ENCODE measurements at places on chromosomes 3 and 15.

DNA sequence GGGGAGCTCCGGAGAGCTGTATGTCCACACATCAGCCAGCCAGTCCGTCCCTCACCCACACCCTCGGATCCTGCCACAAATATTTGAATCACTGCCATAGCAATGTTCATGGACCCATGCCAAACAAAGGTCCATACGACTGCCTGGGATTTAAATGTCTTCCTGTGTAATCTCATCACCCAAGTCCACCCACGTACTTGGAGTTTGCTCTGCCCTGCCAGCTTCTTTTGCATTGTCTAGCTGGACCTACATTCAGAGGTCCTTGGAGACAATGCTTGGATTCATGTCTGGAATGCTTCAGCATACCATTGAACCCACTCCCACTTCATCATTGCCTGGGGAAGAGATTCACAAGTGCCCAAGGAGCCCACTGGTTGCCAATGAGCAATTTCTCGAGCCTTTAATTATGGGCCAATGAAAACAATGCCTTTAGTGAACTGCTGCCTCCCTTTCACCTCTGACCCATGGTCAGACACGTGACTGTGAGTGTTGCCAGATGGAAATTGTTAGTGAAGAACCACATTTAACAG, 90.4 kb upstream of the PHLDB2 start:
- no peak for DNase-seq

- no peak for DNase-seq
Measured at GRCh38 chr3:34008191-34008590, 209.8 kb downstream of the PDCD6IP start.

DNA sequence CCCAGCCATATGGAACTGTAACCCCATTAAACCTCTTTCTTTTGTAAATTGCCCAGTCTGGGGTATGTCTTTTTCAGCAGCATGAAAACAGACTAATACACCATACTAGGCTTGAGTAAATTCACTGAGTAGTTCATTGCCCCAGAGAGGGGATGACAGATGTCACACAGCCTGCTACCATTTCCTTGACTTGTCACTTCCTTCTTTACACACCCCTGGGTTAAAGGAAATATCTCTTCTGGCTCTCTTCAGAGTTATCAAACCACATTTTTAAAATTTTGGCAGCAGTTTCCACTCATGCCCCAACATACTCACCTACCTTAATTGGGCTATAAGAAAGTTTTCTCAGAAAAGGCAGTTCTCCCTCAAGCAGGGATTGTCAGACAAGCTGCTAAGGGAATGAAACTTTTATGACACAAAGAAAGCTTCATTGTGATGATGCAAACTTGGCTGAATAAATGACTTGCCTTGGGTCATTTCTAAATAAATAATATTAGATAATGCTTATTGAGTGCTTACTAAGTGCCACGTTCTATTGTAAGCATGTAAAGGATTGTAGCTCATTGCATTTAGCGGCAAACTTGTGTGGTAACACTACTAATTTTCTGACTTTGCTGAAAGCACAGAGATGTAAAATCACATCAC, 68.0 kb upstream of the RBMS3 start:
- DNase-seq: no peak

DNA sequence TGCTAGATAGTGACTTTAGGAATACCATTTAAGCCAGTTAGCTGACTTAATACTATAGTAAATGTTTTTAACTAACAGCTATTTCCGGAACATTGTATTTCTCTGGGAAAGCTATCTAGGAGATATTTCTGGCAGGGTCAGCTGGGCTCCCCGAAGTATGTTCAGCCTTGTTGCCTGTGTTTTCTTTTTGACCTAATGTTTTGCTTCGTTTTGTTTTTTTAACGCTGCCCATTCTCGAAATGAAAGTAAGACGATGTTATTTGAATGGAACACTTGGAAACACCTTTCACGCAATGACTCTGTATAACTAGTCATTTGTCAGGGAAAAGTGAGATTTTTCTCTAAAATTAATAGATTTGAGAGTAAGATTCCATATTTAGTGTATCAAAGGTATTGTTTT, 702.9 kb upstream of the NAALADL2 start:
- no peak for DNase-seq

DNA sequence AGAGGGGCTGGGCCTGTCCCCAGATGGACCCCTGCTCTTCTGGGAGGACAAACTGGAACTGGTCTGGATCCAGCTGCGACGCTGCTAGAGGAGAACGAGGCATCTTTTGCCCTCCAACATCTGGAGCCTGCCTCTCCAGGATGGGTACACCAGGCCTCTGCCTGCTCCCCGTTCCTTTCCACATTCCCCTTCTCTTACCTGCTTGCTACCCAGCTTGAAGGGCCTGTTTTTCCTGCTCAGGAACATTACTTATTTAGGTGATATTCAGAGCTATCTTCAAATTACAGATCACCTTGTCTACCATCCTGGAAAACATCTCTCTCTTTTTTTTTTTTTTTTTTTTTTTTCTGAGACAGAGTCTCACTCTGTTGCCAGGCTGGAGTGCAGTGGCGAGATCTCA, 64.0 kb downstream of the CHRD start:
- no peak for DNase-seq

All from naive thymus-derived CD4-positive, alpha-beta T cell (primary cell).